Keratinocyte (primary cell): ENCODE measurements at places on chromosomes 13 and 19.

DNA sequence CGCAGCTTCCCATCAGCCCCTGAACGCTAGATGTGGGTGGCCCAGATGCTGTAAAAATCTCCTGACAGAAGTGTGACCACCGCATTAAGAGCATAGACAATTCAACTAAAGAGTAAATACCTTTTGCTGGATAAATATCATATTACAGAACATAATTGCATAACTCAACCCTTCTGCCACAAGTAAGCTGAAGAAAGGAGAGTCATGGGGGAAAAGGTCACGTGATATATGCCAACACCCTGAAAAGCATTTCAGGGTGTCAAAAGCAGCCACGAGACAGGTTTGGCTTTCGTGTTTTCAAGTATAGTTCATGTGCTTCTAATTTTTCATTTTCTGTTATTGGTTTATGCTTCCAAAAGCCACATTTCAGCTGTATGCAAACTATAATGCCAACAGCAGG, 71.3 kb downstream of the LHFPL6 start:
- DNase-seq: no peak

GRCh38 chr19:9940778-9941177, 4.5 kb upstream of the OLFM2 start:
- no peak for DNase-seq

DNA sequence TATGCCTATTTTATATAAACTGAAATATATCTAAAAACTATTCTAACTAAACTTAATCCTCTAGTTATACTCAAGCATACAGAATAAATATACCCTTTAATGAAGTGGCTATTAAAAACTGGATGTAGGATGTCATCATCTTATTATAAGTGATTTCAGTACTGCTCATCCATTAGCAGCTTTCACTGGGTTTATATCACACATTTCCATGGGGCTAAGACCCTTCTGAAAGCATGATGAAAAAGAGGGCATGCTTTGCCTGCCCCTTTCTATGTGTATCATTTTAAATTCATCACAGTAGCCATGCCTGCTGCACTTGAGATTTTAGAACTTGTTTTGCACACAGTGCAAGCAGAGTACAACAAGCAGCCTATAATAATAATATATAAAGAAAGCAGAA, 477.5 kb downstream of the SLITRK6 start:
- no peak for DNase-seq

DNA sequence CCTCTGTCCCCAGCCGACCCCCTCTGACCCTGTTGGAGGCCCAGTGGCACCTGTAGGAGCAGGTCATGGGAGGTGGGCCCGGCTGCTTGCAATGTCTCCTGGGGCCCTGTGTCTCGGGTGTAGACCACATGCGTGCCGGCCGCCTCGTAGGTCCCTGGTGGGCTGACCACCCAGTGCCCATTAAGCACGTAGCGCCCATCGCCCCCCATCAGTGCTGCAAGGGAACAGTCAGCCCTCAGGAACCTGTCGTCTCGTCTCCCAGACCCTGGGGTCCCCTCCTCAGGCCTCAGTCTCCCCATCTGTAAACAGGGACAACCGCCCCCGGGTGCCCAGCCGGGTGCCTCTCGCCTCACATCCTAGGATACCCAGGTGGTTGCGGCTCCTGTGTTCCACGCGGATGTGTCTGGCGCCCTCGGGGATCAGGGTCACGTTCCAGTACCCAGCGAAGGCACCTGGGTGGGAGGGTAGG, 5.6 kb downstream of the ADAMTSL5 start:
- DNase-seq: no peak

- no peak for DNase-seq
These were observed 18.2 kb upstream of the SLC25A30 start for GRCh38 chr13:45436332-45436731.

DNA sequence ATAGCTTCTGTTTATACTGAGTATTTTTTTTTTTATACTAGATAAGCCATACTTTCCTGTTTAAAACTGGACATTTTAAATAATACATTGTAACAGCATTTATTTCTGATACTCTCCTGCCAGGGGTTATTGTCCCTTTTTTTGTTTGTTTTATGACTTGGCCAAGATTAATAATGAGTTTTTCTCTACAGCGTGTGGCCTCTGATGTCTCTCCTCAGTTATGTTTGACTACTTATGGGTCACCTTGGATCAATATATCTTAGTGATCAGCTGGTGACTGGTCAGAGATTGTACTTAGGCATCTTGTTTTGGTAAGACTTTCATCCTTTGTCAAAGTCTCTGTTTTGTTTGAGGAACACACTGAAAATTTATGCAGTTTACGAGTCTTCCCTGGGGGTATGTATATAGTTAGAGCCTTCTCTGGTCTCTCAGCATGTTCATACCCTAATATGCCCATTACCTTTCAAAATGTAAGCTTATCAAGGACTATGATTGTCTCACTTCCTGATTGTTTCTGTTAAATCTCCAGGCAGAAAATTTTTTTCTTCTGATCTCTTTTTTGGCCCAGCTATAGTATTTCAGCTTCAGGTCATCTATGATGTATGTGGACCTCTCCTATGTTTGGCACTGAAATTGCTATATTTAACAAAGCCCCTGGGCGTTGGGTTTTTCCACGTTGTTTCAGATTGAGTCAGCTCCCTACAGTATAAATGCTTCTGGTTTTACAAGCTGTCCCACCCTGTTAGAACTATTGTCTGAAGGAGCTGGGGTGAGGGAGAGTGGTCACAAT, 87.9 kb downstream of the URI1 start:
- no peak for DNase-seq

DNA sequence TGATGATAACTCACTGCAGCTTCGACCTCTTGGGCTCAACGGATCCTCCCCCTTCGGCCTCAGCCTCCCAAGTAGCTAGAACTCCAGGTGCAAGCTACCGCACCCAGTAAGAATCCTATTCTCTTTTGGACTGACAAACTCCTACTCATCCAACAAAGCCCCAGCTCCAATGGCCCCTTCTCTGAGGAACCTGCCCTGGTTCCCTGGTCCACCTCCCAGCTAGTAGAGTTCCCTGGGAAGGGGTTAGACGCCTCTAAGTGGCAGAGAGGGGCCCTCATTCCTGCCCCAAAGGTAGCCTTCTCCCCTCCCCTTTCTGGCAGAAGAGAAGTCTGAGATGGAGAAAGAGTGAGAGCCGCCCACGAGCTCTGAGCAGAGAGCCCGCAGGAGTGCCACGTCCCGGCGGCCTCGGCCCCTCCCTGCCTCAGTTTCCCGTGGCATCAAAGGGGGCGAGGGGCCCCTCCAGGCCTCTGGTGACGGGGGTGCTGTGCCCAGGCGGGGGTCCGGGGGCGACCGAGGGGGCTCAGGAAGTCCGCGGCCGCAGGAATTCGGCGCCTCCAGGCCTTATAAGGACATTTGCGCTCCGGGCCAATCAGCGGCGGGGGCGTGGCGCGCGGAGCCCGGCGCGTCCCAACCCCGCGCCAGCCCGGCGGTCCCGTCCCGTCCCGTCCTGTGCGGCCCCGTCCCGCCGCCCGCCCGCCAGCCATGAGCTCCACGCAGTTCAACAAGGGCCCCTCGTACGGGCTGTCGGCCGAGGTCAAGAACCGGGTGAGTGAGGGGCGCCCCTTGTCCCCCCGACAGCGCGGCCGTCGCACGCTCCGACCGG, at the start of gene CNN2:
Gene CNN2 (plus strand): TSS at position 649 of the 823 bp plus-strand sequence. CDS start 54 bp downstream, at position 703.
- no peak for DNase-seq

- DNase-seq: no peak
These were observed 53.6 kb downstream of the GATAD2A start for GRCh38 chr19:19459073-19459472.

GRCh38 chr13:28100150-28101121, at the start of gene FLT3:
Gene FLT3, minus strand, starts transcription at chr13:28100576. Its CDS starts 66 bp downstream, at chr13:28100510.
- DNase-seq: no peak

GRCh38 chr19:42099336-42099925, 23.5 kb downstream of the ZNF574 start:
- DNase-seq: no peak
